ENCODE measurements at places on chromosomes 3 and 15.
A peak's percentile ranks its signal among the peaks of the same experiment; 100 is the strongest.

DNA sequence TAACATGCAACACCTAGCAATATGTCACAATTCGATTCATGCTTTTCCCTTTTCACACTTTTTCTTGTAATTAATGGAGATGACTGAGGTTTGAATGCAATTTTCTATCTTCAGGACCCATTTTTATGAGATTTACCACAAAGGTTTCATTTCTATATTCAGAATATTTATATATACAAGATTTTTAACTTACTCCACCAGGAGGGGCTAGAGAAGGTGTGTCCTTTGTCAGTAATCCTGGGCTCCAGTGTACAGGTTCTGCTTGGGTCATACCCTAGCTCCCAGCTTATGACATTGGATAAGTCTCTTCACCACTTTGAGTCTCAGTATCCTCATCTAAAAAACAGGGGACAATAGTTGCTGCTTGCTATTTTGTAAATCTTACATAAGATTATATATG lies 95.7 kb upstream of the SLC24A5 start:
- no peak for DNase-seq

- no peak for DNase-seq
These were observed 225.2 kb downstream of the VPS13C start for GRCh38 chr15:61835029-61835428.

GRCh38 chr3:71502066-71502625 lies 81.4 kb downstream of the FOXP1 start:
- DNase-seq, result peak; percentile 36

DNA sequence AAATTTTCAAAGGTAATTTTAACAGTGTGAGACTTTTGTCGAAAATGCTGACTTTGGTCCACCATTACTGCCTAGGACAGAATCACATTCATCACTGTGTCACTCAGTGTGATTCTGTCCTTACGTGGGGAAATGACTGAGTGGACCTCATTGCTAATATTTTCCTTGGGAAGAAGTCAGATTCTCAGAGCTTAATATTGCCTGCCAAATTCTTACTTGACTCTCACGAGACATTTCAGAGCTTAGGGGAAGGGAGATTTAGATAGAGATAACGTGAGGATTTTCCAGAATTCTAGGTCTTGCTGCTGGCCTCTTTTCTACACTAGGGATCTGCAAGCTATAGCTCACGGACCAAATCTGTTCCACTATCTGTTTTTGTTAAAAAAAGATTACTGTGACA lies 270.4 kb downstream of the SUCLG2 start:
- no peak for DNase-seq

DNA sequence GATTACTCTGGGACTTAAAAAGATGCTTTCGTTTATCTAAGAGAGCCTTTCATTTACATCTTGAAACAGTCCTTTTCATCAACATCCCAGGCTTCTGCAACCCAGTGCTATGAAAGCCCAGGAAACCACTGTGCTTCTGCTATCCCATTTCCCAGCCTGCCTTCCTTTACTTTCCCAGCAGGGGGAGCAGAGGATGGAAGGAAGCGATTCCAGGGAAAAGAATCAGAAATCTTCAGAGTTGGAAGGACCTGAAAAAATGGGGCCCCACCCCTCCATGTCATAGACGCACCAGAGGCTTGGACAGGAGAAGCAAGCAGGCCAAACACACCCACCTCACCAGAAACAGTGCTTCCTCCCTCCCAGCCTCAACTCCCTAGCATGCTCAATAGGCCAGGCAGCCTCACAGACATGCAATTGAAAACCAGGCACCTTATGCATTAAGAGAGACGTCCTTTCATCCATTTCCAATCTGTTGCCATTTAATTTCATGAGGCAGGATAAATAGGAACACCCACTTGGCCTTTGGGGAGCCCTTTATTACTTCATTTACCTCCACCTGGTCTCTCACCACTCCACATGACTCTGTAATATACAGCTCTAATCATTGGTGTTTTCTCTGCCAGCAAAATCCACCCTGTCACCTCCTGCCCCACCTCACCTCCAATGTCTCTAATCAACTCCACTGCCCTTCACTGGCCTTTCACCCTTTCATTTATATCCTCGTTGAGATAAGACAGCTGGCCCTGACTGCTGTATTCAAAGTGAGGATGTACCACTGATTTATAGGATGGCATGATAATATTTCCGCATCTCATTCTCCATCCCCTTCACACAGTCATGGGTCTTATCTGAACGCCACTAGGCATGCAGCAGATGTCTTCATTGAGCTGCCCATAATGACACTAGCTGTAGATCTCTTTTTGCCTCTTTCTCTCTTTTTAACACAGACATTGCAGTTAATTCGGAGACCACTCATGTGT lies 583.9 kb downstream of the NTRK3 start:
- no peak for DNase-seq

DNA sequence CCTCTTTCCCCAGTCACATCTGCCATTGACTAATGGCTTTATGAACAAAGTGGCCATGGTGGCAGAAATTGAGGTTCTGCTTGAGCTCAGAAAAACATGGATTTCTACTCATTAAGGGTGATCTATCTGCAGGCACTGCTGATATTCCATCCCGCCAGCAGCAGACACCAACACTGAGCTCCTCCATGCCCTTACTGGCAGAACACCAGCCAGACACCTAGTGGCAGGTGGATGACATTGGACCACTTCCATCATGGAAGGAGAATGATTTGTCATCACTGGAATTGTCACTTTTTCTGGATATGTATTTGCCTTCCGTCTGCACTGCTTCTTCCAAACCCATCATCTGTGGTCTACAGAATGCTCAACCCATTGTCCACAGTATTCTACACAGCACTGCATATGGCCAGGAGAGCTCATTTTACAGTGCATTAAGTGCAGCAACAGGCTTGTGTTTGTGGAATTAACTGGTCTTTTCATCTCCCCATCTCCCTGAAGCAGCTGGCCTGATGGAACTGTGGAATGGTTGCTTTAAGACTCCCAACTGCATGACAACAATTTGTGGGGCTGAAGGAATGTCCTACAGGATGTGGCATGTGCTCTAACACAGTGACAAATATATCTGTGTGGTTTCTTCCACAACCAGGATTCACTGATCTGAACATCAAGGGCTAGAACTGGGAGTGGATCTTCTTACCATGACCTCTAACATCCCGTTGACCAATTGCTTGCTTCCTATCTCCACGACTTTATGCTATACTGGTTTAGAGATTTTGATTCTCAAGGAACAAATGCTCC lies 103.4 kb downstream of the WNT7A start:
- no peak for DNase-seq

- DNase-seq, result no peak
These were observed 154.4 kb downstream of the CHL1 start for GRCh38 chr3:350871-351371.

GRCh38 chr15:68205954-68206539 lies 915 bp upstream of the CALML4 start:
- no peak for DNase-seq

GRCh38 chr15:93486407-93487117 lies 397.6 kb upstream of the RGMA start:
- no peak for DNase-seq

- no peak for DNase-seq
These were observed 3.0 kb downstream of the KNG1 start for GRCh38 chr3:186719945-186720739.

GRCh38 chr3:22318325-22318724 lies 567.3 kb upstream of the ZNF385D start:
- no peak for DNase-seq

GRCh38 chr15:52257734-52258062 lies 37.9 kb downstream of the MYO5C start:
- peak; percentile 61 for DNase-seq

Data from NCI-H2171 (cell line).